ENCODE measurements at places on chromosomes 2 and 18. TPM values are rescaled to one million over a fixed set of nuclear protein-coding genes. Genes with fewer than 3 reads are reported as not detected.

DNA sequence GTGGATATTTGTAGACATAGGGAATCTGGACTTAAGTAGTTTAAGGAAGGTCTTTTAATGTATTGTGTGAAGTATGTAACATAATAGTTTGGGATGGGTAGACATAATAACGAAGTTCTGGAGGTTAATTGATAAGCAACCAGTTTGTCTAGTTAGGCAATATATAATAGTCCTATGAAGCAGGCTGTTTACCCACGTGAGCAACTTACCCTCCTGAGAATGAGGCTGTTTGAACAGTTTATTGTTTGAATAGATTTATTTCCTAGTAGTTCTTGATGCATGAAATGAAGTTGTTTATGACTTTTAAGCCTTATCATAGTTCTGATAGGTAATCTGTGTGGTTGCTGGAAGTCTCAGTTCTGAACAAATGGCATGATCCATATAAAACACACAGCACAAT lies 361.5 kb downstream of the GALNT13 start:
- H3K4me1 ChIP-seq: no peaks in the 10 kb centered on the region
- DNase-seq: no peak
- no peaks in the 10 kb centered on the region for H3K36me3 ChIP-seq
- no peaks in the 10 kb centered on the region for H3K27me3 ChIP-seq
- no peak overlapping the region for H3K4me3 ChIP-seq

GRCh38 chr2:227406177-227407031 lies 18.7 kb upstream of the SCYGR1 start:
- H3K36me3 ChIP-seq: no peaks in the 10 kb centered on the region
- peaks cover 12% of the 10 kb centered on the region for H3K4me1 ChIP-seq
- peak overlapping the region; percentile 65 for H3K27ac ChIP-seq
- no peak for DNase-seq
- no peak overlapping the region for H3K4me3 ChIP-seq
- H3K27me3 ChIP-seq: no peaks in the 10 kb centered on the region

The CYBRD1 gene
- 313 TPM for total RNA-seq

- no peaks in the 10 kb centered on the region for H3K27me3 ChIP-seq
- H3K4me1 ChIP-seq: peaks cover 13% of the 10 kb centered on the region
- no peaks in the 10 kb centered on the region for H3K36me3 ChIP-seq
- no peak overlapping the region for H3K4me3 ChIP-seq
These were observed 232.1 kb upstream of the STK17B start for GRCh38 chr2:196403471-196403870.

GRCh38 chr2:102480285-102481195 lies 7.5 kb downstream of the SLC9A4 start:
- no peak overlapping the region for H3K4me3 ChIP-seq
- H3K4me1 ChIP-seq: no peaks in the 10 kb centered on the region
- H3K27ac ChIP-seq: no peak overlapping the region
- no peak for DNase-seq
- peaks cover 3% of the 10 kb centered on the region for H3K27me3 ChIP-seq

The GAL3ST2 gene
- total RNA-seq: not detected

DNA sequence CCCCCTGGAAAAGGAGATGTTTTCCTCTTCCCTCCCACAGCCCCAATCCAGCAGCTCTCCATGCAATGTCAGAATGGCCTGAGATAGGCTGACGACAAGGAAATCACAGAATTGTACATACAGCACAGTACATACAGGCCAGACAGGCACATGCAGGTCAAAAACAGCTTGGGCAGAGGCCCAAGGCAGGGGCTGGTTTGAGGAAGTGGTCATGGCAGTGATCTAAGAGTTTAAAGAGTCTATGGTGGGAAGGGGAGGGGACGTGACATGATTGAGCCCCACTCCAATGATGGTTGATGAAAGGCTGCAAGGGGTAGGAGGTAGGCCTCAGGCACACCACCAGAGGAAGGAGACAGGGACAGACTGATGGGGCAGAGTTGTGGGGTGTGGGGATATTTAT lies 4.3 kb downstream of the DCTN1 start:
- peaks cover 20% of the 10 kb centered on the region for H3K4me1 ChIP-seq
- H3K27ac ChIP-seq: no peak overlapping the region
- no peaks in the 10 kb centered on the region for H3K27me3 ChIP-seq

DNA sequence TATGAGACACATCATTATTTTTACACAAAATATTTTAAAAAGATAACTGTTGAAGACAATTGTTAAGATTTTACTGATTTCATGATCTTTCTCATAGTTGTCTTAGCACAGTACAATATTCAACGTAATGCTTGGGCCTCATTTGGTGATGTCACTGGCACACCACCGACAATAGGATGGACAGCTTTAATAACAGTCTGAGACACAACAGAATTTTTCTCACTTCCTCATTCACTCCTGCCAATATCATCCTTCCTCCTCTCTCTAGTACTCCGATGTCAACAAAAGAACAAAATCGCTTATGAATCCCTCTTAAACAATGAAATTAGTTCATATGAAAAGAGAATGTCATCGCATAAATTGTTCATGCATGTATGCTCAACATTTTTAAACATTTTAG lies 461.9 kb upstream of the CDH7 start:
- no peak for DNase-seq
- no peaks in the 10 kb centered on the region for H3K27me3 ChIP-seq
- no peak overlapping the region for H3K4me3 ChIP-seq
- no peaks in the 10 kb centered on the region for H3K4me1 ChIP-seq

DNA sequence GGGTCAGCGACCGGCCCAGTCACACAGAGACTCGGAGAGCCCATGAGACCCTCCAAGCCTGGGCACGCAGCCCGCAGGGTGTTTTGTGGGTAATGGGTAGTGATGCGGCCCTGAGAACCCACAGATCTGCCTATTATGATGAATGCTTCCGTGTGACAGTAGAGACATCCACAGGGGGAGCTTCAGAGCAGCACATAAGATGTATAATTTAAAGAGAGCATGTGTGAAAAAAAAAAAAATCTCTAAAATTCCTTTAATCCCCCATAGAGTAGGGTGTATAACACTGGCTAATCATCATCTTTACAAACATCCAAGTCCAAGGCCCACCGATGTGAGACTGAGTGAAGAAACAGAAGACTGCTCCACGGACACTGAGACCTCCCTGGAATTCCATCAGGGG lies 34.6 kb downstream of the BIN1 start:
- peaks cover 4% of the 10 kb centered on the region for H3K36me3 ChIP-seq
- H3K27ac ChIP-seq: no peak overlapping the region
- H3K4me3 ChIP-seq: no peak overlapping the region
- no peaks in the 10 kb centered on the region for H3K27me3 ChIP-seq
- H3K4me1 ChIP-seq: peaks cover 6% of the 10 kb centered on the region
- DNase-seq: no peak

The UGT1A5 gene
- total RNA-seq: not detected

GRCh38 chr2:27795868-27796277 lies 24.4 kb downstream of the MRPL33 start:
- no peaks in the 10 kb centered on the region for H3K36me3 ChIP-seq
- peak overlapping the region; percentile 60 for H3K27ac ChIP-seq
- peaks cover 32% of the 10 kb centered on the region for H3K4me1 ChIP-seq

DNA sequence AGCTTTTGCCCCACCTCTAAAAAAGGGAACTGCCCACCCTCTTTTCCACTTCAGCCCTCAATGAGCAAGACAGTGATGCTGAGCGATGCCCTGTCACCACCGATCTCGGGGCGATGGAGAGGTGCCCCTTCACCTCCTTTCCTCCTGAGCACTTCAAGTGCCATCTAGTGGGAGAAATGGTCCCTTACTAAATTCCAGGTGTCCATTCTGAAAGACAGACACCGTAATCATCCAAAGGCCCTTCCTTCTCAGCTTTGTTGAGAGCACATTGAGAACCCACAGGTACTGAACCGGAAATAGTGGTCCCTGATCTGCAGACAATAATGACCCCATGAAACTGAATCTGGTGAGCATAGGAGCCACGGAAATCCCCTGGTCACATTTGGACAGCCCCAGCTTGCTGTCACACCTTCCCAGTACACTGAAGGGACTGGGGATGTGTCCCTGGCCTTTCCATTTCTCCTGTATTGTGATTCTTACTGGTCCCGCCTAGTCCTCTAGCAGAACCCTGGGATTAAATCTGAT lies 38.5 kb downstream of the KCTD18 start:
- H3K27me3 ChIP-seq: no peaks in the 10 kb centered on the region
- peaks cover 4% of the 10 kb centered on the region for H3K4me1 ChIP-seq

The C2orf66 gene
- total RNA-seq: 0.38 TPM

The IGFBP5 gene
- total RNA-seq: 169 TPM

DNA sequence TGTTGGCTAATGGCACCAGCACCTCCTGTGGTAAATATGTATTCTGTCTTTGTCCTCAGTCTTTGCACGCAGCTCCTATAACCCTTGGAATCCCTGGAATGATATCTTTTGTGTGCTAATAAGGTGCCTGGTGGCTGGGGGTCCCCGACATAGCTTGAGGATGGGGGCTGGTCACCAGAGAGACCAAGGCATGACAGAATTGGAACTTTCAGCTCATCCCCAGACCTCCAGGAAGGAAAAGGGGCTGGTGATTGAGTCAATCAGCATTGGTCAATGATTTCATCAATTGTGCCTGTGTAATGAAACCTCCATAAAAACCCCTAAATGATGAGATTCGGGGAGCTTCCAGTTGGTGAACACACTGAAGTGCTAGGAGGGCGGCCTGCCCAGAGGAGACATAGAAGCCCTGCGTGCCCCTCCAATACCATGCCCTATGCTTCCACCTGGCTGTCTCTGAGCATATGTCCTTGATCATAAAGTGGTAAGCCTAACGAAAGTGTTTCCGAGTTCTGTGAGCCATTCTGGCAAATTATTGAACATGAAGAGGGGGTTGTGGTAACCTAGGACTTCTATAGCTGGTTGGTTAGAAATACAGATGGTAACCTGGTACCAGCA lies 26.6 kb upstream of the KCMF1 start:
- peaks cover 3% of the 10 kb centered on the region for H3K4me1 ChIP-seq
- DNase-seq: no peak
- no peak overlapping the region for H3K27ac ChIP-seq
- H3K27me3 ChIP-seq: no peaks in the 10 kb centered on the region
- H3K4me3 ChIP-seq: no peak overlapping the region

DNA sequence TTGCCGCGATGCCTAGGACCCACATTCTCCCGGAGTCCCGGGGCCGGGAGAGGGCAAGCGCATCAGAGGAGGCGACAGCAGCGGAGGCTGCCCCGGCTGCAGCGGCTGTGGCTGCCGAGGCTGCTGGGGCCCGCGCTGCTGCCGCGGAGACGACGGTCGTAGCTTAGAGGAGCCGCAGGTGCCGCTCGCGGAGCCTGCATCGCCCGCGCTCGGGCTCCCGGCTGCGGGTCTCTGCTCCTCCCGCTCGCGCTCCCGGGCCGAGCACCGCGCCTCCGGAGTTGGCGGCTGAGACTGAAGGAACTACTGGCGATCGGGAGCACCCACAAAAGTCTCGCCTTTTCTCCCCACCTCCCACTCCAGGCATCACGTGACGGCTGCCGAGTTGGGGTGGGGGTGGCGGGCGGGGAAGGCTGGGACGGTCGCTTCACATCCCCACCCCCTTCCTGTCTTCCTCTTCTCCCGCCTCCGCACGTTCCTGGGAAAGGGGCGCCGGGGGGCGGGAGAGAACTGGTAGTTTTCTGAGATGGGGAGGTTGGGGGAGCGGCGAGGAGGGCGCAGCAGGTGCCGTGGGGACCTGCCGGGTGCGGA lies at the start of gene LYPD1:
Gene LYPD1 (minus strand): TSS at position 298 of the 588 bp plus-strand sequence. CDS start 273 bp downstream, at position 25.
- no peaks in the 10 kb centered on the region for H3K36me3 ChIP-seq
- peak within 1 kb of the TSS; percentile 46 for H3K4me3 ChIP-seq
- H3K27ac ChIP-seq: no peak within 1 kb of the TSS

- H3K27me3 ChIP-seq: peaks cover 7% of the 10 kb centered on the region
- DNase-seq: peak; percentile 54
- no peak overlapping the region for H3K27ac ChIP-seq
- H3K4me3 ChIP-seq: no peak overlapping the region
- H3K4me1 ChIP-seq: no peaks in the 10 kb centered on the region
These were observed 65.2 kb upstream of the SALL3 start for GRCh38 chr18:78914249-78914935.

The VWA3B gene
- 0.17 TPM for total RNA-seq

The SF3B1 gene
- total RNA-seq: 252 TPM

- no peaks in the 10 kb centered on the region for H3K27me3 ChIP-seq
- H3K4me3 ChIP-seq: no peak overlapping the region
- no peak for DNase-seq
- no peaks in the 10 kb centered on the region for H3K4me1 ChIP-seq
- H3K27ac ChIP-seq: no peak overlapping the region
These were observed 118.9 kb downstream of the SPOPL start for GRCh38 chr2:138620431-138620830.

The NEB gene
- 1.9 TPM for total RNA-seq

DNA sequence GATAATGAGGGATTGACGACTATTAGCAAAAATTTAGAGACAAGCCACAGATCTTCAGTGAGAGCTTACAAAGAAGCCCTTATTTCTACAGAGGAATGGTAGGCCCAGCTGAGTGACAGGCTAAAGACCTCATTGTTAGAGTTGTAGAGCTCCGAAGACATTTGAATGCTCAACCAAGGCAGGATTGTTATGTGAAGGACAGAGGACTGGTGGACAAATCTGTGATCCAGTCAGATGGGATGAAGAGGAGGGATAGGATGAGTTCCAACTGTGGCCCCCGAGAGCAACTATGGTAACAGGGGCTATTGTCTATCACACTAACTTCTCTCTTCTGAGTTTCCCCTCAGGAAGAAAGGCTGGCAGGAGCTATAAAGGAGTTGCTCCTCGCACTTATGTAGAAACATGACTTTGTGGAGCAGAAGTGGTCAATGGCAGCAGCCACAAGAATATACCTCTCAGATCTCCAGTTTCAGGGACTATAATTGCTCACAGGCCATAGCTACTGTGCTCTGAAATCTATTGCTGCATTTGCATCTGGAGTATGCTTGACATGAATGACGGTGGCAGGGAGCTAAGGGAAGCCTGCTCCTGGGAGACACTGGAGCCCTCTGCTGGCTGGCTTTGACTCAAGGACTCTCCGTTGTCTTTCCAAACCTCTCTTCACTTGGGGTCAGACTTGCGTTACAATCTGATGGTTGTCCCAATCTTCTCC lies 50.3 kb upstream of the GREB1L start:
- no peak for DNase-seq
- no peaks in the 10 kb centered on the region for H3K27me3 ChIP-seq
- H3K36me3 ChIP-seq: no peaks in the 10 kb centered on the region
- no peak overlapping the region for H3K4me3 ChIP-seq

The DARS1 gene
- total RNA-seq: 55.3 TPM

GRCh38 chr2:77009307-77009706 lies 512.9 kb downstream of the LRRTM4 start:
- no peak overlapping the region for H3K4me3 ChIP-seq
- DNase-seq: no peak
- no peaks in the 10 kb centered on the region for H3K4me1 ChIP-seq
- H3K27ac ChIP-seq: no peak overlapping the region

DNA sequence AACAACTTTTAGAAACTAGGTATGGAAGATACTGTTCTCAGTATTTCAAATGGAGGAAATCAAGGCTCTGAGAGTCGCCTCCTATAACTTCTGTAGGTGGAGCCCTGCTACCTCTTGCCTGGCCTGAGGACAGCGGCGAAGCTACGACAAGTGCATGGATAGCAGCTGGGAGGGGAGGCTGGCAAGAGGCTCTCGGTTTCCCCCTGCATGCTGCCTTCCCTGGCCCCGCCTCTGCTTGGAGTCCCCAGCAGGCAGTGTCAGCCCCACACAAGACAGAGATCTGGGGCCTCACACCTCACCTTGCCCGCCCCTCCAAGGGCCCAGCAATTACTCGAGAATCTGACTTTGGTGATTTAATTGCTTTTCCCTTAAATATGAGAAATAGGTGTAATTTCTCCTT lies 107.6 kb upstream of the POU3F3 start:
- H3K36me3 ChIP-seq: no peaks in the 10 kb centered on the region
- no peak overlapping the region for H3K4me3 ChIP-seq
- H3K27me3 ChIP-seq: no peaks in the 10 kb centered on the region

GRCh38 chr18:74861154-74861553 lies 263.5 kb downstream of the ZNF407 start:
- H3K4me3 ChIP-seq: no peak overlapping the region
- H3K27me3 ChIP-seq: no peaks in the 10 kb centered on the region
- no peaks in the 10 kb centered on the region for H3K36me3 ChIP-seq
- H3K4me1 ChIP-seq: no peaks in the 10 kb centered on the region
- H3K27ac ChIP-seq: no peak overlapping the region

Measured in upper lobe of right lung (tissue), 1 donor.